ENCODE measurements at places on chromosomes 2 and 18.

DNA sequence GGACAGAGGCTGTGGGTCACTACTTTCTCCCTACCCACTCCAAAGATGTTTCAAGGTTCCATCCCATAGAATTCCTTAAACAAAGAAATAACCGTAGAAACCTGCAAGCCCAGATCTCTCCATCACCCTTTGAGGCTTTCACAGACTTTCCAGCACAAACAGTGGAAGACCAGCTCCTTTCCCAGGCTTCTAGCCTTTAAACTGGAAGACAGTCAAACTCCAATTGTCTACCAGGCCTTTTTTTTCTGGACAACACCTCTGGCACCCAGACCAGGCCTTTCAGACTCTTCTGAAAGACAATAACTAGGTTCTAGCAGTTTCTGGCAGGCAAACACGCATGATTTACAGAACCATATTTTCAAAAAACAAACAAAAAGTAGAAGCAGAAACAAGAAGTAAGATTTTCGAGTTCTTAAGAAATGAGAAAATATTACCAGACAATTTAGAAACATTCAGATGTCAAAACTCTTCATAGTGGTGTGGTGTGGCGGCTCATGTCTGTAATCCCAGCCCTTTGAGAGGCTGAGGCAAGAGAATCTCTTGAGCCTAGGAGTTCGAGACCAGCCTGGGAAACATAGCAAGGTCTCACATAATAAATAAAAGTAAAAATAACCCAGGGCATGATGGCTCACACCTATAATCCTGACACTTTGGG, 106.8 kb upstream of the MSH2 start:
- DNase-seq = no peak

- DNase-seq = no peak
These were observed 122.0 kb upstream of the MYCN start for GRCh38 chr2:15818318-15818753.

DNA sequence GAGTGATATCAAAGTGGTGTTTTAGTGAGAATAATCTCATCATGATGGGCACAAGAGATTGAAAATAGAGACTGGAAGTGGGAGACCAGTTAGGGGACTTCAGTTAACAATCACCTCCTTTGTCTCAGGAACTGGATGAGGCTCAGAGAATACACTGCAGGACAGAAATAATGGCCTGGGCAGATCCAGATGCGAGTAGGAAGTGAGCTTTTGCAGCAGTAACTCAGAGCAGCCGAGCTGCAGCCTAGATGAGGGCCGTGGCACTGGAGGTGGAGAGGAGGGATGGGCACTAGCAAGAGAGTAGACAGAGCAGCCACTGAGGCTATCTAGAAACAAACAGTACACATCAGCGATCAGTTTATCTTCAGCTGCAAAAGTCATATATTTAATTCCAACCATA, 48.6 kb downstream of the CYB5A start:
- DNase-seq = no peak

- DNase-seq = no peak
These were observed 121.8 kb downstream of the GPR39 start for GRCh38 chr2:132538331-132538855.

DNA sequence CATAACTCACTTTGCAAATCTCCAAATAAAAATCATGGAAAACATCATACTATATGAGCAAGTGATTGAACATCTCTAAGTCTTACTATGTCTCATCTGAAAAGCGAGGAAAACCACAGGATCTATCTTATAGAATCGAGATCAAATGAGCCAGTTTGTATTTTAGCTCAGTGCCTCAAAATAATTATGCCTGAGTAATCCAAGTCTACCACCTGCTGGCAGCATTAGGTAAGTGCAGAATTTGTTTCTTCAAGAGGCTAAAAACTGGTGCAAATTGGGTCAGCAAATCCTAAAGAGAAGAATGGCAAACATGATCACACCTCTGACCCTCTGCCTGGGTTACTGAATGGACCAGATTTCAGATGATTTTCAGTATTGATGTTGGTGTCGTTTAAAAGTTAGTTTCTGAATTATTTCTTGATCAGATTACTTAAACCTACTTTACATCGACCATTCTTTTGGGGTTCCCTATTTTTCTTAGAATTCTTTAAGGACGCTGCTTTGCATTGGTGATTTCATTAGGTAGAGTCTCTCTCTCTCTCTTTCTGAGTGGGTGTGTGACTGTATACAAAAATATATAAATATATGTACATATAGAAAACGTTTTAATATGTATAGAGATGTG, 12.7 kb upstream of the FHOD3 start:
- DNase-seq = no peak

DNA sequence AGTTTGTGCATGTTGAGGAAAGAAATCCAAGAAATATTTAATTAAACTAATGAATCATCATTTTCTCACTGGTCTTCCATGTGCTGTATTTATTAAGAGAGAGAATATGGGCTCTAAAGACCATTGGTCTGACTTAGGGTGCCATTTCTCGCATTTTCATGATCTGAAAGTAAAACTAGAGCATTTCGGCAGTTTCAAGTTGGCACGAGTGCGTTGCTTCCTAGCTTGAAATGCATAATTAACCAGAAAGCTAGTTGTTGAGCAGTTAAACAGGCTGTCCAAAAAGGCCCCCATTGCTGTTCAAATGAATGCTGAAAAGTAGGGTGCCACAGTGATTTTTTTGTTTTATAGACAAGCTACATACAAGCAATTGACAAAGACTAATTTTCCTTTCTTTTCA, 47.4 kb downstream of the SLC8A1 start:
- DNase-seq = no peak

- no peak for DNase-seq
These were observed 99.6 kb upstream of the MAP2 start for GRCh38 chr2:209324281-209324680.

- no peak for DNase-seq
These were observed 96.2 kb upstream of the SNTG2 start for GRCh38 chr2:854460-854859.
